Stimulated activated CD4-positive, alpha-beta T cell treated with anti-CD3 and anti-CD28 coated beads, Interleukin-2, amount 100 ng/mL, for 24 hours (primary cell): ENCODE measurements at places on chromosomes 1 and 21.
A peak's percentile ranks its signal among the peaks of the same experiment; 100 is the strongest.

- no peak for DNase-seq
These were observed 1.1 kb upstream of the CSF1 start for GRCh38 chr1:109909561-109909960.

DNA sequence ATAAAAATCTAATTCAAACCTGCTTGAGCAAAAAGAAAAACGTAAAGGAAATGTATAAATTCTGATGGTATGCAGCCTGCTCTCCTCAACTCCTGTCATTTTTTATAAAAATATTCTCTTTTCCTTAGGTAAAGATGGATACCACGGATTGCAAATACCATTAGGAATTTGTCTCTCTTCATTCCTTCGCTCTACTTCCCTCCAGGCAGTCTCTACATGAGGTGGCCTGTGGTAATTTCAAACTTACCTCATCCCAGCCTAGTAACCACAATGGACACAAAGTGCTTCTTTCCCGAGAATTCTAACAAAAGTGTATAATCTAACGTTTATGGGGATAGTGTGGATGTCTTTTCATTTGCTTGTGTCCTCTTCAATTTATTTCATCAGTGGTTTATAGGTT, 239.5 kb upstream of the LRRC7 start:
- no peak for DNase-seq

DNA sequence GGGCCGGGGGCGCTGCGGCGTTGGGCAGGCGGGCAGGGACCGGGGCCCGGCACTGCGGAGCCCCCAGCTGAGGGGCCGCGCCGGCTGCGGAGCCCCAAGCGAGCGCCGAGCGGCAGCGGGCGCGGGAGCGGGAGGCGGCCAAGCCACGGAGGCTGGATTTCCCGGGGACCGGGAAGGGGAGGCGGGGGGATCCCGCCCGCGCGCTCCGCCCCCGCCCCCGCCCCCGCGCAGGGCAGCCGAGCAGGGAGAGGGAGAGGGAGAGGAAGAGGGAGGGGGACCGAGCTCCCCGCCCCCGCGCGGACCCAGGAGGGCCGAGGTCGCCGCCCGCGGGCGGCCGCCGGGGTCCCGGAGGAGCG, at the start of gene DLGAP3:
DLGAP3 (minus strand) TSS at position 154 of the 356 bp plus-strand sequence. CDS start 24,267 bp downstream, outside the sequence.
- DNase-seq: no peak

- DNase-seq: no peak
These were observed 62.6 kb downstream of the MAP3K7CL start for GRCh38 chr21:29193072-29193471.

GRCh38 chr1:20165522-20165951, 20.4 kb upstream of the UBXN10 start:
- DNase-seq: no peak

GRCh38 chr1:23188434-23188884, 19.8 kb upstream of the LUZP1 start:
- DNase-seq: no peak

GRCh38 chr1:78501203-78501602, 10.4 kb downstream of the PTGFR start:
- DNase-seq: no peak

GRCh38 chr1:155134880-155135414, 705 bp upstream of the SLC50A1 start:
- peak; percentile 81 for DNase-seq

DNA sequence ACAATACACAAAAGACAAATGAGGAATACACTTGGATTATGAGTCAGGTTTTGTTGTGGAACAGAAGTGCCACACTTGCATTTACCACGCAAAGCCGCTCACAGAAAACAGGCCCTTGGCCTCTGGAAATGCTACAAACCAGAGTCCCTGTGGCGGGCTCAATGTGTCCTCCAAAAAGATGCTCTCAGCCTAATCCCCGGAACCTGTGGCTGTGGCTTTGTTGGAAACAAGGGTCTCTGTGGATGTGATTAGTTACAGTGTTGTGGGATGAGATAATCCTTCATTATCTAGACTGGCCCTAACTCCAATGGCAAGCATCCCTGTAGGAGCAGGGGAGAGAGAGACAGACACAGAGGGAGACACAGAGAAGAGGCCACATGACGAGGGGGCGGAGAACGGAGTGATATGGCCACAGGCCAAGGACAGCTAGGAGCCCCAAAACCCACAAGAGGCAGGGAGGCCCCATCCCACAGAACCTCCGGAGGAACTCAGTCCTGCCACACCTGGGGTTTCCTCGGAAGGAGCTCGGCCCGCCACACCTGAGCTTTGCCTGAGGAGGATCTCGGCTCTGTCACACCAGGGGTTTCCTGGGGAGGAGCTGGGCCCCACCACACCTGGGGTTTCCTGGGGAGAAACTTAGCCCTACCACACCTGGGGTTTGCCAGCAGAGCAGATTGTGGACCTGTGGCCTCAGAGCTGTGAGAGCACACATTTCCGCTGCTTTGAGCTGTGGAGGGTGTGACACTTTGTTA, 55.4 kb downstream of the NPHP4 start:
- DNase-seq: no peak

GRCh38 chr1:41417746-41418145, 56.5 kb downstream of the FOXO6 start:
- no peak for DNase-seq

- no peak for DNase-seq
These were observed 3.4 kb downstream of the HENMT1 start for GRCh38 chr1:108657356-108658080.

- no peak for DNase-seq
These were observed 137.6 kb upstream of the NBPF11 start for GRCh38 chr1:148289647-148290046.

- no peak for DNase-seq
These were observed 101.6 kb downstream of the AJAP1 start for GRCh38 chr1:4755864-4756504.

- DNase-seq: peak; percentile 10
These were observed 49.9 kb downstream of the WNT9A start for GRCh38 chr1:227897704-227898438.

DNA sequence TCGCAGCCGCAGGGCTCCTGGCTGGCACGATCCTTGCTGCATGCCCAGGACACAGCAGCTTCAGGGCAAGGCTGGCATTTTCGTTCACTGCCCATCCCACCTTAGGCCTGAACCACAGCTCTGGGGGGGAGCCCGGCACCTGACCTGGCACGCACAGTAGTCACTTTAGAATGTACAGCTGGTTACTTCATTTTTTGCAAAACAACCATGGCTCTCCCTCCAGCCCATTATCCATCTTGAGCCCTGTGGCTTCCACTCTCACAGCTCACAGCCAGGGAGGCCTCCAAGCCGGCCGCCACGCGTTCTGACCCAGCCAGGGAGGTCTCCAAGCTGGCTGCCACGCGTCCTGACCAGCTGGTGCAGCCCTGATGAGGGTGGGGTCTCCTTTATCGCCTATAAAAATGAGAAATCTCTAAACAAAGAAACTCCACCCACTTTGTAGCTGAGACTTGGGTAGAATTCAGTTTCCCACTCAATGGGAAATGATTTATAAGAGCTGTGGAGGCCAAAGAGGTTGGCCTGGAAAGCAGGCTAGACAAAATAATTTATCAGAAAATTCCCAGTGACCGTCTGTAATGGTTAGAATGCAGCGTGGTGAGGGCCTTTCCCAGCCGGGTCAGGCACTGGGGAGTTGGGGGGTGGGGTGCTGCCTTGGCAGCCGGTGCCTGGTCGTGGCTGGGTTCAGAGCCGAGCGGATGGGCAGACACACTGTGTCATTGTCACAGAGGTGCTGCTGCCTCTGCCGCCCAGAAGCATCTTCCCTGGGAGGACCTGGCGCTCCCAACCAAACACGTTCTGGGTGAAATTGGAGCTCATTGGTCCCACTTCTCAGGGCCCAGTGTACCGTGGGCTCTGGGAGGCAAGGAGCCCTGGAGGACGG, 54.6 kb upstream of the ACTRT2 start:
- DNase-seq: no peak

GRCh38 chr1:212504171-212504803, 71.6 kb downstream of the NENF start:
- DNase-seq: no peak

- no peak for DNase-seq
These were observed 17.2 kb downstream of the PTAFR start for GRCh38 chr1:28159243-28159642.

GRCh38 chr1:212141404-212141803, 105.9 kb downstream of the DTL start:
- no peak for DNase-seq

- DNase-seq: no peak
These were observed 82.0 kb downstream of the OLFML3 start for GRCh38 chr1:114061121-114061830.

GRCh38 chr1:3988431-3988830, 88.4 kb upstream of the C1orf174 start:
- DNase-seq: no peak

DNA sequence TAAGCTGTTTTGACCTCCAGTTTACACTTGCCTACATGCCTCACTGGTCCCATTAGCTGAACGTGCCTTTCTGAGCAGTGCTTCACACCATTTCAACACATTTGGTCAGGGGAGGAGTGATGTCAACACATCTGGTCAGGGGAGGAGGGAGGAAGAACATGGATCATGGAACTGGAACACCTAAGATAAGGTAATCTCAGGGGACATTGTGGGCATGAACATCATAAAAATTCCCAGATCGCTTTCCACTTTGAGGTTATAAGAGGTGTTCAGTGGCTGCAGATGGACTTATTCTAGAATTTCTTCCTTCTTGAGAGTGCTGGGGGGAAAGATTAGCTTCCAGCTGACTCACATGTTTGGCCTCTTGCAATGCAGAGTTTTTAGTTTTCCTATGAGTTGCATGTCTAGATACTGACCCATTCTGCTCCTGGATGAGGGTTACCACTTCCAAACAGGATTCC, 2.0 kb downstream of the QSOX1 start:
- DNase-seq: no peak

GRCh38 chr1:177354247-177354646, 183.5 kb downstream of the BRINP2 start:
- DNase-seq: no peak

DNA sequence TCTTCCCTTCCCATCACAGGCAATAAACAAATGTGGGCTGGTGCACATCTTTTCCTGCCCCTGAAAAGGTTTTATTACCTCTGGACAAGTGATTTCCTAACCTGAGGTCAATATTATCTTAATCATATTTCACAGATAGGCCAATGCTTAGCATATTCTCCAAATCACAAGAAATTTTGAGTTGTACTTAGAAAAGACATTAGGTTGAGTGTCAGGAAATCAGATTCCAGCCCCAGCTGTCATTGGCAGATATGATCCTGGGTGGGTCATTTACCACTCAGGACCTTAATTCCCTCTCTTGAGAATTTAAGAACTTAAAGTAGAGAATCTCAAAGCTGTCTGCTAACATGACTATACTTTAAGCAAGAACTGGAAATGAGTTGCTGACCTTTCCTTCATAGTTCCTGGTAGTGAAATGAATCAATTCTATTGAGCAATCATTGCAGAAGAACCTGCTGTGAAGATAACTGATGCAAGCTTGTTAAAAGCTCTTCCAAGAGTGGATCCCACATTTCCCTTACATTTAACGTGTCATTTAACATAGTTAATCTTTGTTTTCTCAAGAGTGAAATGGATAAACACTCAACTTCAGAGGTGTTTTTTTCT, 46.4 kb upstream of the CR2 start:
- DNase-seq: no peak

- no peak for DNase-seq
These were observed 23.2 kb downstream of the ARID4B start for GRCh38 chr1:235304549-235305451.

DNA sequence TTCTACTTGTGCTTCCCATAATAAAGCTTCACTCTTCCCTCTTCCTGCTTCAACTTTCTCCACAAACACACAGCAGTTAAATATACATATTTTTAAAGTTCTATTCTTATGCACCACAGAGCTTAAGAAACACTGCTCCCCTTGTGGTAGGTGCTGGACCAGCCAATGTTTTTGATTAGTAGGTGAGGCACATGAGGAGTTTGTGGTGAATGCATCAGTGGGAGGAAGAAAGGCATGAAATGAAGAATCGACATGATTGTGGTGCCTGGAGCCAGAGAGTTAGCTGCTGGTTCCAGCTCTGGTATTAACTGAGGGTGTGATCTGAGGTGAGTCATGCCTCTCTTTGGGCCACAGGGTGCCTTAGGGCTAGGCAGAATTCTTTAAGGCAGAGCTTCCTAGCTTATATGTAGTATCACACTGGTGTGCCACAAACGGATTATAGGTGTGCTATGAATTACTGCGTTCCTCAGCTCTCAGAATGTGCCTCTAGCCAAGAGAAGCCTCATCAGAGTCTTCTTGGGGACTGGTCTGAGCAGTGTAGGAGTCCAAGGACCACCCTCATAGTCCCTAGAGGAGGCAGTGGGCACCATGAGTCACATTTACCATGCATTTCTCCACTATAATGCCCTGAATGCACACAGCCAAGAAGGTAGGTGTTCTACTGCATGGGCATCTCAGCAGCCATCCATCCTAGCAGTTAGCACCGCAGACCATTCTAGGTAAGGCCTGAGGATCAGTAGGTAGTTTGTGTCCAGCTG, 97.4 kb upstream of the SGIP1 start:
- DNase-seq: peak; percentile 65

GRCh38 chr1:158020886-158021620, 27.6 kb downstream of the KIRREL1 start:
- no peak for DNase-seq

- DNase-seq: no peak
These were observed 1099.5 kb downstream of the PLA2G4A start for GRCh38 chr1:187928288-187928687.

GRCh38 chr1:204714194-204714860, 28.8 kb upstream of the LRRN2 start:
- no peak for DNase-seq

DNA sequence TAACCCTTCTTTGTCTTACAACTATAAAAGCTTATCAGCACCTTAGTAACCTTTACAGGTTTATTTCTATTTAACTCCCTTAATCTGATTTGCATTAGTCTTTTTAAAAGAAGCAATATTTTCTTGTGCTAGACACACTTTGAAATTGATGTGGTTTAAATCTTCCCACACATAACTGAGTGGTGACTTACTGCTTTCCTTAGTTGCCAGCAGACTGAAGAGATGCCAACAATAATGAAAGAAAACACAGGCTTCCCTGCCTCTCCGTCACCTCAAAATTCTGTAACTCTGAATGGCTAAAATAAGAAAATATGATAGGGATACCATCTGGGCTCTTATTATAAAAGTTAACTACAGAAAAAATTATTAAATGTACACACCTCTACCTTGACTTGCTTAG, 196.8 kb downstream of the PTBP2 start:
- DNase-seq: no peak

- DNase-seq: no peak
These were observed 18.1 kb upstream of the NBPF1 start for GRCh38 chr1:16631248-16632043.
